ENCODE measurements at places on chromosomes 7 and 10.

- no peak for DNase-seq
These were observed 209.7 kb downstream of the GPAM start for GRCh38 chr10:111973826-111974225.

GRCh38 chr10:132364594-132364970, 32.4 kb upstream of the PWWP2B start:
- DNase-seq: no peak

DNA sequence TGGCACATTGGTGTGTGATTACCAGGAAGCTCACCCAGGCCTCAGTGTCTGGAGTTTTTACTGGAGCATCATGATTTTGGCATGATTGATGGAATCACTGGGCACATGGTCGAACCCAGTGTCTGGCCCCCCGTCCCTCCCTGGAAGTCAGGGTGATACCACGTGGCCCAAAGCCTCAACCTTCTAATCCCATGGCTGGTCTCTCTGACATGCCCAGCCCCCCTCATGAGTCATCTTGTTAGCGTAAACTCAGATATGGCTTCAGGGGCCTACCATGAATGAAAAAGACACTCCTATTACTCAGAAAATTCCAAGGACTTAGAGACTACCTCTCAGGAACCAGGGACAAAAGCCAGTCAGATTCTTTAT, 109.3 kb downstream of the GRK5 start:
- DNase-seq: no peak

DNA sequence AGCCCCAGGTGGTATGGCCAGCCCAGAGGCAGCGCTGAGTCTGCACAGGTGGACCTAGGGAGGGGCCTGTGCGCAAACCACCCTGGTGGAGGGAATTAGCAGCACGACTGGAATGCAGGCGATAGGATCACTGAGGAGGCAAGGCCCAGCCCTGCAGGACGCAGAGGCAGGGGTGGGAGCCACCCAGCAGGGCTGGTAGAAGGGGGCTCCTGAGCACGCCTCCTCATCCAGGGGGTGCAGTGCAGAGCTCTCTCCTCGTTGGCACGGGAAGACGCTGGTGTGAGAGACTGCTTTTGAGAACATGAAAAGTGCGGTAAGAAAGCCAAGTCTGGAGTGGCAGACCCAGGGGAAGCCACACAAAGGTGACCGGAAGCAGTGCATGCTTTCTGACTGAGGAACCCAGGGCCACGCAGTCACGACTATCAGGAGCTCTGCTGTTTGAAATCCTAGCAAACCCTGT, 6.0 kb downstream of the FXYD4 start:
- DNase-seq: no peak

GRCh38 chr10:91689731-91690168, 56.9 kb upstream of the PPP1R3C start:
- no peak for DNase-seq

DNA sequence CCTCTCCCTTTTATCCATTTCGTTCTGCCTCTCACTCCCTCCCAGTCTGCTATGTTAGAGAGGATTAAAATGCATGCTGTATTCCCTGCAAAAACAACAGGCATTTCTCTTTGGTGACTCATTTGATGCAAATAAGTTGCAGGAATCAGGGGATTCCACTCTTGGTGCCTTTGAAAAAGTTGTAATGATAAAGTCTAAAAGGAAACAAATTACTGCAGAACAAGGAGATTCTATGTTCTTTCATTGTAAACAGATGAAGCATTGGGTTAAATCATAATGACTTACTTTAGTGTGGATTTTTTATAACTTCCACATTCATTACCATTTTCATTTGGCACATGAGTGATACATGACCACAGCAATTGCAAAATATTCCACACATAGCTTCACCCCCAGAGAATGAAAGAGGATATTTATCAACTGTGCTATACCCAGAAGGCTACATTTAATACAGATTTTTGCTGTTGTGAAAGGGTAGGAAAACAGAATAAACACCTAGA, 33.4 kb upstream of the ABLIM1 start:
- no peak for DNase-seq

GRCh38 chr7:149097088-149097487, 6.6 kb upstream of the ZNF786 start:
- no peak for DNase-seq

DNA sequence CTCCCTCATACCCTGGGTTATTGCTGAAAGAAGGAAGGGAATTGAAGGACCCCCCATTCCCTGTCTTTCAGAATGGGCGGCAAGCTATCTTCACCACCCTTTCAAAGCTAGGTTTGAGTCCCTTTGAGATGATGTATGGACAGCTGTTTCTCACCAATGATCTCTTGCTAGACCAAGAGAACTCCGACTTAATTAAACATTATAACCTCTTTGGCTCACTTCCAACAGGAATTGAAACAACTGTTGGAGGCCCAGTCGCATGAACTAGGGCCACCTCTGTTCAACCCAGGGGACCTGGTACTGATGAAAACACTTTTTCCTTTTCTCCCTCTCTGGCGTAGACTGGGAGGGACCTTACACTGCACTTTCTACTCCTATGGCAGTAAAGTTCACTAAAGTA, 110.6 kb downstream of the ITGB8 start:
- no peak for DNase-seq

DNA sequence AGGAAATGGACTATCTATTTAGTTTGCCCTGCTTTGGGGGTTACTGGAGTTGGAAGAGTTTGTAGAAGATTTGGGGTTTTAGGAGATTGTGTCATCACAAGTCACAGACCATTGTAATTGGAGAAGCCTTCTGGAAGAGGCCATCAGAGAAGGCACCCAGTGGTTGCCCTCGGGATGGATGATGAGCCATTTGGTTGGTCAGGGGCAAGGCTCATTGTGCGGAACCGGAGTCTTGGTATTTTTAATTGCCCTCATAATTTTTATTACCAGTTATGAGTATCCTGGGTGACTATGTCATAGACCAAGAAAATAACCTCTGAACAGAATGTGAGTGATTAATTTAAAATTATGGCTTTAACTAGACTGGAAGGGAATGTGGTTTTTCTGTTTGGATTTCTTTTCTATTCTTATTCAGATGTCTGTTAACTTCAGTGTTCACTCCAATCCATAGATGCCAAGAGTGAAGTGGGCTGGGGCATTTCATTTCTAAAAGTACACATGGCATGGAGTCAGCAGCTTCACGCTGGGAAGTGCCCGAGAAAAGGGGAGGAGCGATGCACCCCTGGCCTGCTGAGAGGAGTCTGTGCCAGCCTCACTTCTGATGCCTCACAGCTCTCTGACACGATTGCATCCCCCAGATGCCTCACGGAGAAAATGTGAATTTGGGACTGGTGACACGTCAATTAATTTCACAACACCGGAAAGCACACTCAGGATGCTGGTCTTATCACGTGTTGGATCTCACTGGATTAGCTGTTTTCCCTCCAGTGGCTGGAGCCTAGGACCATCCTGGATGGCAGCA, 225.6 kb upstream of the IGFBP3 start:
- DNase-seq: no peak

DNA sequence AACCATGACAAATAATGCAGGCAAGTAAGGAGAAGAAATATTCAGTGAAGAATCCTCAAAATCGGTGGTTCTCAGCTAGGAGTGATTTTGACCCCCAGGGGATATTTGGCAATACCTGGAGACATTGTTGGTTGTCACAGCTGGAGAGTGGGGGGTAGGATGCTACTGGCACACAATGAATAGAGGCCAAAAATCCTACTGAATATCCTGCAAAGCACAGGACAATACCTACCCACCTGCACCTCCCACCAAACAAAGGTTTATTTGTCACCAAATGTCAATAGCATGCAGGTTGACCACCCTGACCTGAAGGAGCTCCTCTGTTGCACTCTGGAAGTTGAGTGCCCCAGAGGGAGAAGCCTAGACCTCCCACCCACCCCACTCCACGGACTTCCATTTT, 1028.6 kb downstream of the CNTNAP2 start:
- no peak for DNase-seq

DNA sequence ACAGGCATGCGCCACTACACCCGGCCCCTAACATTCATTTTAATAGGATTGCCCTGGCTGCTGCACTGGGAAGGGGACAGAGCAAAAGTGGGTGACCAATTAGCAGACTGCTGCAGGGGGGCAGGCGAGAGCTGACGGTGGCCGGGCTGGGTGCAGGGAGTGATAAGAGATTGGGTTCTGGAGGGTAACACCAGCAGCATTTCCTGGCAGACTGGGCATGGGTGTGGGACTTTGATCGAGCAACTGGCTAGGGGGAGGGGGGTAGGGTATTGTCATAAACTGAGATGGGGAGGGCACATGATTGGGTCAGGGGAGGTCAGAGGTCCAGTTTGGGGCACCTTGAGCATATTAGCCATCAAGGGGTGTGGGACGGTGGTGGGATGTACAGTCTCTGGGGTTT, 20.2 kb upstream of the AMZ1 start:
- no peak for DNase-seq

DNA sequence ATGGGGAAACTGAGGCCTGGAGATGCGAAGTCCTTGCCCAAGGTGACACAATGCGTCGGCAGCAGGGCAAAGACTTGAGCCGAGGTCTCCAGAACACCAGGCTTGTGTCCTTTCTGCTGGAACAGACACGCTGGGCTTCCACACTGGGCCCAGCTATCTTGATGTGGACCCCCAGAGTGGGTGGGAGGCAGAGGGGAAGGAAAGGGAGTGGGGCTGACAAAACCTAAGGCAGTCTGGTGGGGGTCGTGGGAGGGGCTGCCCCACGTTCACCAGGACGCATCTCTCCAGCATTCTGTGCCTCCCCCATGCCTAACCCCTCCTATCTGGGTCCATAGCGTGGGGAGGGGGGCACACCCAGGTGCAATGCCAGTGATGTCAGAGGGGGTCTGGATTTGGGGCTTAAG, 38.1 kb downstream of the PPIF start:
- DNase-seq: no peak

GRCh38 chr10:121781101-121781500, 146.7 kb downstream of the ATE1 start:
- no peak for DNase-seq

DNA sequence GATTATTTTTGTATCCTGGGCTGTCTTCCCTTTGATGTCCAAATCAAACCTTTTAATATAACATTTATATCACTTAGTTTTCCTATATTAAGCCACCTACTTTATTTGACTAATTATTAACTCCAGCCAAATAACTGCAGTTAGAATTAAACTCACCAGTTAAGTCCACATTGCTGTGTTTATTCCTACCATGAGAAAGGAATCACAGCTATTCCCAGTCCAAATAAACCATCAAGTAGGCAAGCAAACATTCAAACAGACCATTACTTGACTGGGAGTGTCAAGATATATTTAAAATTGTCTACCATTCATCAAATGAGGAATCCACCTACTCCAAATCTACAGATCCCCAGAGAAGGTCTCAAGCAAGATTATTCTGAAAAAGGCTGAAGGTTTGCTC, 22.4 kb downstream of the PDE1C start:
- no peak for DNase-seq

- peak; percentile 1 for DNase-seq
These were observed 214.4 kb upstream of the KIAA1217 start for GRCh38 chr10:23994459-23995046.

DNA sequence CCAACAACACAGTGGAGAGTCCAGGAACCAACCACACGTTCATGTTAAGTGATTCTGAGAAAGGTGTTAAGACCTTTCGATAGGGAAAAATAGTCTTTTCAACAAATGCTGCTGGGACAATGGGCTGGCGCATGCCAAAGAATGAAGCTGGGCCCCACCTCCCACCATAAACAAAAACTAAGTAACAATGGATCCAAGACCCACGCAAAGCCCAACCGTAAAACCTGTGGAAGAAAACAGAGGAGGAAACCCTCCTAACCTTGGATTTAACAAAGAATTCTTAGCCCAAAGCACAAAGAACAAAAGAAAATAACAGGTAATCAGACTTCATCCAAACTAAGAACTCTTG, 272.8 kb downstream of the ELFN1 start:
- DNase-seq: no peak

DNA sequence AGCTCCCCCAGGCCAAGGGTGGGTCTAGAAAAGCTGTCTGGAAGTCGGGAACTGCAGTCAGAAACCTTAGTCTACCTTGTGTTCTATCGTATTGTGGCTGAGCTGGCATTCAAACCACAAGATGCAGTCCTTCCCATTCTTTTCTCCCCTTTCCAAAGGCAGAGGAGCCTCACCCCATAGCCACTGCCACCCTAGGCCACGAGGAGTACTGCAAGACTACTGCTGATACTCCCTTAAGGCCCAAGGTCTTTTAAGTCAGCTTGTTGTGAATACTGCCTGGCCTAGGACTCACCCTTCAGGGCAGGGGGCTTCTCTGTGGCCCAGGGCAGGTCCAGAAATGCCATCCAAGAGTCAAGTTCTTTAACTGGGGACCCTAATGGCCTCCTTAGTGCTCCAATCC, 214.5 kb upstream of the CNTNAP2 start:
- DNase-seq: no peak

- no peak for DNase-seq
These were observed 21.2 kb downstream of the GLCCI1 start for GRCh38 chr7:7989616-7990440.

DNA sequence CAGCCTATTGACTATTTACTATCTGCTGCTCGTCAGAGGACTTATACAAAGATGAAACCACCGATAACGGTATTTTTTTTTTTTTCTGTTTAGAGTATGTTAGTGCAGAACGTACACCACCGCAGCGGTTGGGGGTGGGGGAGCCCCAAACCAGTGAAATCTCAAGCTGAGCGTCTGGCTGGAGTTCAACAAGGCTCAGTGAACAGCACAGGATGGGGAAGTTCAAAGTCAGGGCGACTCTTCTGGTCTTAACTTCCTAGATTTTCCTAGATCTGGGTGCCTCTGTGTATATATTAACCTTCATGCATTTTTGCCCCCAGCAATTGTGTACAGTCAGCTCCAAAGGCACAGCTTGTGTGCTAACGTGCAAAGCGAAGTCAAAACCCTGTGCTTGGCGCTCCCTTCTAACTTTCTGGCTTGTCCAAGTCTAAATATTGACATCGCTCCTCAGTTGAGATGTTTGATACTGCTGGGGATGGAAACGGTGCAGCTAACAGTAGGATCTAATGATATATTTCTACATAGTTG, 1.1 kb downstream of the RHOBTB1 start:
- no peak for DNase-seq

DNA sequence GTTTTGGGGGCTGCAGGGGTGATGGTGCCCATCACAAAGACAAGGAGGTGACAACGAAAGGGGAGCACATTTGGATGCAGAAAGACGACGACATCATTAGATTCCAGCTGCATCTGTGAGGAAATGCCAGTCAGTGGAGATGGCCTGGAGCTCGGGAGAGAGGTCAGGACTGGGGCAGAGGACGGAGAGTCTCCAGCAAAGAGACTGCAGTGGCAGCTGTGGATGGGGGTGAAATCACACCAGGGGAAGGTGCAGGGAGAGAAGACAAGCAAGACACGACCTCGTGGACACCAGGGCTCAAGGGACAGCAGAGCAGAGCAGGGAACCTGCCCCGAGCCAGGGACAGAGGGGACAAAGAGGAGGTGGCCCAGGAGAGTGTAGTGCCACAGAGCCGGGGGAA, 203.4 kb downstream of the PRPF18 start:
- no peak for DNase-seq

DNA sequence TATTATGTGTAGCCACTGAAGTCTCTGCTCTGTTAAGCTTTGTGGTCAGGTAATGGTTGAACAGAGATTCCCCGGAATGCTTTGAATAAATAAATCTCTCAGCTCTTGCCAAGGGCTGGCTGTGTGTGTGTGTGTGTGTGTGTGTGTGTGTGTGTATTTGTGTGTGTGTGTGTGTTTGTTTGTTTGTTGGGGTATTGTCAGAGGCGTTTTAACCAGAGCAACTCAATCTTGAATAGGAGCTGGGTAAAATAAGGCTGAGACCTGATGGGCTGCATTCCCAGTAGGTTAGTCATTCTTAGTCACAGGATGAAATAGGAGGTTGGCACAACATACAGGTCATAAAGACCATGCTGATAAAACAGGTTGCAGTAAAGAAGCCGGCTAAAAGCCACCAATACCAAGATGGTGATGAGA, 256.2 kb upstream of the CACNA2D1 start:
- no peak for DNase-seq

- no peak for DNase-seq
These were observed 137.3 kb upstream of the RHOBTB1 start for GRCh38 chr10:61081301-61081700.

Measured in T-helper 9 cell (primary cell).